GM04503 (cell line): ENCODE measurements at places on chromosomes 7 and 10.

DNA sequence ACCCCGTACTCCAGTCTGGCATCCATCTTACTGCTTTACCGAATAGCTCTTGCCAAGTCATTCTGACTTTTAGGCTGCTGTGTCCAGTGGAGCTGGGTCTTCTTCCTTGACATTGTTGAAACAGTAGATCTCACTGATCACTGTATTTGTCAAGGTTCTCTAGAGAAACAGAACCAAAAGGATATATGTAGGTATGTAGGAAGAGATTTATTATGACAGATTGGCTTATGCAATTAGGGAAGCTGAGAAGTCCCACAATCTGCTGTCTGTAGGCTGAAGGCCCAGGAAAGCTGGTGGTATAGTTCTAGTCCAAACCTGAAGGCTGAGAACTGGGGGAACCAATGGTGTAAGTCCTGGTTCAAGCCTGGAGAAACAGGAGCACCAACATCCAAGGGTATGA is 12.1 kb upstream of the PRRT4 start:
- DNase-seq: no peak

- peak; percentile 31 for DNase-seq
Observed at GRCh38 chr10:111126077-111126476, 49.2 kb downstream of the ADRA2A start.

GRCh38 chr7:131941291-131941690 is 384.9 kb upstream of the PODXL start:
- DNase-seq: no peak

DNA sequence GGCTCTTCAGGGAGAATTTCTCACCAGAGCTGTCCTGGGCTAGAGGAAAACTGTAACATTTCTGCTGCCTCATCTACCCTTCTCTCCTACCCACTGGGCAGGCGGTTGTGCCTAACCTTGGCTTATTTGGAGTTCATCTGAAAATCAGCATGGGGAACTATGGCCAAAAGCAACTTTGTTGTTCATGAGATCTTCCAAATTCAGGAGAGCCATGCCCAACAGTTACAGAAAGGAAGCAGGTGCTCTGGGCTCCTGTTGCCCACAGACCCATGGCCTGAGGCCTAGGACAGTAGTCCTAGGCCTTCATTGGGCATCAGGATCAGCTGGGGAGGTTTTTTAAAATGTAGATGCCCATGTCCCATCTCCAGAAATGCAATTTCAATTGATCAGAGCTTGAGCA is 85.2 kb downstream of the GRID1 start:
- DNase-seq: no peak

DNA sequence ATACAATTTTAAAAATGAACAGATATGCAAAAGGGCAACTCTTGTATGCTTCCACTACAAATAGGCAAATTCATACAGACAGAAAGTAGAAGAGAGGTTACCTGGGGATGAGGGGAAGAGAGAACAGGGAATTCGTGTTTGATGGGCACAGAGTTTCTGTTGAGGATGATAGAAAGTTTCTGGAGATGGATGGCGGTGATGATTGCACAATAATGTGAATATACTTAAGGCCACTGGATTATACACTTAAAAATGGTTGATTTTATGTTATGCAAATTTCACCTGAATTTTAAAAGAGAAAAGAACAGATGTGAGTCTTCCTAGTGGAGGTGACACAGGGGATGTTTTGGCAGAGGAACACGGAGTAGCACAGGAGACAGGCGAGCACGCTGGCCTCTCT is 89.3 kb downstream of the TEX36 start:
- no peak for DNase-seq

GRCh38 chr7:110835218-110835617 is 255.7 kb upstream of the LRRN3 start:
- no peak for DNase-seq

- no peak for DNase-seq
Observed at GRCh38 chr7:22563621-22564241, 63.7 kb upstream of the STEAP1B start.

GRCh38 chr7:14836571-14837189 is 65.9 kb downstream of the DGKB start:
- no peak for DNase-seq

DNA sequence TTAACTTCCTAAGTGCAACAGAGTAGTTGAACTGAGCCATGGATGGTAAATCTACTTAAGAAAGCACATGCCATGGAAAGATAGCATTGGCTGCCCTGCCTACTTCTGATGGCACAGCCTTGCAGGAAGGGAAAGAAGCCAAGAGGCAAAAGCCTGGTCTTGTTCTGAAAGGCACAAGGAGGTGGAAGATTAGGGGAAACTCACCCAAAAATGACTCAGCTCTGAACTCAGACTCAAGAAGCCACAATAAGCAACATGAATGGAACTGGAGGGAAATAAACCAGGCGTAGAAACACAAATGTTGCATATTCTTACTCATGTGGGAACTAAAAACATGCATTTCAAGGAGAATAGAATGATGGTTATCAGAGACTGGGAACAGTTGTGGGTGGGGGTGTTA is 20.8 kb upstream of the ALOX5 start:
- no peak for DNase-seq

DNA sequence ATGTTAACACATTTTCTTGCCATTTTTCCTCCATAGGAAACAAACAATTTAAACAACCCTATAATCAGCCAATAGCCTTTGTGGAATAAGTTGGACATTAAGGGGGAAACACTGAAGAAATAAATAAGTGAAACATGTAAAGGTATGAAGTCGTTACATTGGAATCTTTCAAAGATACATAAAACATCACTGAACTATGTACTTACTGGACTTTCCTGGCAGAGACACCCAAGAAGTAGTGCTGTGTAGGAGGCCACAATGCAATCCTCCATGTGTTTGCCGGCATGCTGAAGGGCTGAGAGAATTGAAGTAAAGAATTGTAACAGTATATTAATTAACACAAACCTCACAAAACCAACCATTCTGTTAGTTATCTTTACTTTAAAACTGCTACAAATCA is 76.5 kb upstream of the GRID1 start:
- DNase-seq: no peak

- DNase-seq: no peak
Observed at GRCh38 chr7:152747224-152747623, 12.3 kb upstream of the ACTR3B start.

DNA sequence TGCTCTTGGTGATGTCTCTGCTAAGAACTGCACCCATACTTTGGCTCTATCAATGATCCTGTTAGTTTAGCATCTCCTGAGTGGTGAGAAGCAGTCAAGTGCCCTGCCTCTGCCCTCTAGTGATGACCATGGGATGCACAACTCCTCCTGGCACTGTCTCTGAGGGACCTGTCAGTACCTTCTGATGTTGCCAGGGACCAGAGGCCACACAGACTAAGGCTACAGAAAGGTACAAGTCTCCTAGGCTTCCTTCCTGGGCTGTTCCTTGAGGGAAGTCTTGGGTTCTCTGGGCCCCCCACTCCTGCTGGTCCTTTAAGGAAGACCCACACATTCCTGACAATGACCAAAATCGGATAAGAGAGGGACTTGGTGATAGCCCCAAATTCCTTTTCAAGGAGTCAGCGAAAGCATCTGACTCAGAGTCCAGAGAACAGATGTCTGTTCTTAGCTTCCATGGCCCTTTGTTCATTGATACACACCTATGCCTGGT is 15.3 kb downstream of the NKX2-3 start:
- DNase-seq: no peak

GRCh38 chr7:156036153-156036552 is 223.9 kb upstream of the SHH start:
- DNase-seq: no peak

GRCh38 chr10:59557642-59558041 is 152.0 kb downstream of the SLC16A9 start:
- DNase-seq: no peak

DNA sequence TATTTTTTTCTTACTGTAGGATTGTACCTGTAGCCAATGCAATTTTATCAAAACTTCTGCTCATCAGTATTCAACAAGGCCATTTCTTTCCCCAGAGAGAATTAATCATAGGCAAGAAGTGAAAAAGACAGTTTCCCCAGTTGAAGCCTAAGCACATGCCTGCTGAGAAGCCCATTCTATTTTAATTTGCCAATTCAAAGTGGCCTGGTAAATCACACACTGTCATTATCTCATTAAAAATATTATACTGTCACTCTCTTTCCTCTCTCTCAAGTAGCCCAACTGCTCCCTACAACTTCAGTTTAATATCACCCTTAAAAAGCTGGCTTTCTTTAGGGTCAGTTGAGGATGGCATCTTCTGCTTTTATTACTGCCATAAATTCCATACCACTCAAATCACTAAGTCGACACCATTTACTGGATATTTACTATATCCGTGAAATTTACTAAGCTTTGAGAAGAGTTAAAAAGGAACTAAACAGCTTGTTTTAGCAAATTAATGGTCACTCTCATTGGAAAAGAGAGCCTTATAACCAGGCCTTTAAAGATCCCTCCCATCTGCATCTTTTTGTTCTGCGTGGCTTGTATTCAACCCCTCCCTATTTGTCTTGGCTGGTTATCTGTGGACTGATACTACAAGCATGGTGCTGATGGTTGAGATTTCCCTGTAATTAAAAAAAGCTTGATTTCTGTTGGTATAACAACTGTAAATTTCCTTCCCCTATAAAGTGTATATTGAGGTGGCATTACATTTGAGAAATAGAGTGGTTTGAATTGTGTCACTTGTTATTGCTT is 30.6 kb downstream of the COL28A1 start:
- DNase-seq: no peak

GRCh38 chr7:36208997-36209813 is 56.2 kb downstream of the EEPD1 start:
- no peak for DNase-seq

DNA sequence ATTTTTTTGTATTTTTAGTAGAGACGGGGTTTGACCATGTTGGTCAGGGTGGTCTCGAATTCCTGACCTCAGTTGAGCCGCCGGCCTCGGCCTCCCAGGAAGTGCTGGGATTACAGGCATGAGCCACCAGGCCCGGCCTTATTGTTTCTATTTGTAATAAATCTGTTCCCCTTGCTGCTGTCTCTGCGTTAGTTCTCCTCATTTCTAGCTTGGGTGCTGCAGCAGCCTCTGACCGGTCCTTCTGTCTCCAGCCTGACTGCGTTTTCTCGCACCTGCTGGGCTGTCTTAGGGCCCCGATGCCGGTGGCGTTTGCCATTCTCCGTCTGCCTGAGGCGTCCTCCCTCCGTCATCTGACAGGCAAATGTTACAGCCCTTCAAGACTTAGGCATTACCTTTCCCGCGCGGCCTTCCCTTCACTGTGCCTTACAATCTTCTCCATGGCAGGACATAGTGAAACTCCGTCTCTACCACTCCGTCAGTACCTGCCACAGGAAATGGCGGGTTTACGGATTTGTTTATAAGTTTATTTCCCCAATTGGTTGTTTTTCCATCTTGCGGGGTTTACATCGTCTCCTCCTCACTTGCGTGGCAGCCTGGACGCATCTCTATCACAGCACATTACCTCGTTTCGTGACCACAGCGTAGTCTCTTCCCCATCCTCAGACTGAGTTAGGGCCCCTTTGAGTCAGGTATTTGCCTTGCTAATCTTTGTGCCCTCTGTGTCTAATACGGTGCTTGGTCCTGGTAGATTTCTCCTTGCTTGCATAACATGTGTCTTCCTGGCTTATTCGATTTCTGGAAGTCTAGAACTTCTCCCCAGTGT is 2.3 kb upstream of the GIMAP8 start:
- DNase-seq: no peak

DNA sequence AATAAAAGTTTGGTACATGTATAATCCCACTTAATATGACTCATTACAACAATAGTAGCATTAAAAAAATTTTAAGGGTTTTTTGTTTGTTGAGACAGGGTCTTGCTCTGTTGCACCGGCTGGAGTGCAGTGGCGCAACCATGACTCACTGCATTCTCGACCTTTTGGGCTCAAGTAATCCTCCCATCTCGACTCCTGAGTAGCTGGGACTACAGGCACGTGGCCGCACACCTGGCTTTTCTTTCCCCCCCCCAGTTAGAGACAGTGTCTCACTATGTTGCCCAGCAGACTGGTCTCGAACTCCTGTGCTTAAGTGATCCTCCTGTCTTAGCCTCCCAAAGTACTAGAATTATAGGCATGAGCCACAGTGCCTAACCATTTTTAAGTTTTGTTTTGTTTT is 40.7 kb downstream of the KMT2C start:
- no peak for DNase-seq

- no peak for DNase-seq
Observed at GRCh38 chr10:119139464-119140067, 25.9 kb downstream of the SFXN4 start.

DNA sequence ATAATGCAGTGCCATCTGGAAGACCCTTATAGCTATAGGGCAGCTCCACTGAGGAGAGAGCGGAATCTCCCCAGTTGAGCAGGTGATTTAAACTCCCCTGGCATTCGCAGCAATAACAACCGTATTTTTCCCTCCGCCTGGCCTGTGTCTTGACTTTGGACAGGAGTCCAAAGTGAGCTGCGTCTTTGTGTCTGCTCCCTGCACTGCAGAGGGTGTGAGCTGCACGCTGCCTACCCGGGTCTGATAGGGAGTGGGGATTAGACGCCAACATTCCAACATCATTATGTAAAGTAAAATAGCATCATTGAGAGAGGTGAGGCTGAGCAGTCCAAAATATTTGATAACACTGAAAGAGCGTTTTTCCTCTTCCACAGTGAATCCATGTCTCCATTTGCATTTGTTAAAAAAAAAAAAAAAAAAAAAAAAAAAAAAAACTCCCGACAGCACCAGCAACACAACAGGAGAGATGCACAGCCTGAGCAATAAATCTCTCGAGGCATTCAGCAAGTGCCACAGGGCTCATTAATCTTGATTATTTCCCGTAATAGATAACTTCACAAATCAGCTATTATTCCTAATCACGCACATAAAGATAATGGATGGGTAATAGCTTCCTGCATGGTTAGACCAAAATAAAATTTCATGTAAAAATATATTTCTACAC is 68.6 kb downstream of the CELF2 start:
- DNase-seq: no peak

GRCh38 chr10:112217386-112218035 is 33.9 kb upstream of the GPAM start:
- no peak for DNase-seq

DNA sequence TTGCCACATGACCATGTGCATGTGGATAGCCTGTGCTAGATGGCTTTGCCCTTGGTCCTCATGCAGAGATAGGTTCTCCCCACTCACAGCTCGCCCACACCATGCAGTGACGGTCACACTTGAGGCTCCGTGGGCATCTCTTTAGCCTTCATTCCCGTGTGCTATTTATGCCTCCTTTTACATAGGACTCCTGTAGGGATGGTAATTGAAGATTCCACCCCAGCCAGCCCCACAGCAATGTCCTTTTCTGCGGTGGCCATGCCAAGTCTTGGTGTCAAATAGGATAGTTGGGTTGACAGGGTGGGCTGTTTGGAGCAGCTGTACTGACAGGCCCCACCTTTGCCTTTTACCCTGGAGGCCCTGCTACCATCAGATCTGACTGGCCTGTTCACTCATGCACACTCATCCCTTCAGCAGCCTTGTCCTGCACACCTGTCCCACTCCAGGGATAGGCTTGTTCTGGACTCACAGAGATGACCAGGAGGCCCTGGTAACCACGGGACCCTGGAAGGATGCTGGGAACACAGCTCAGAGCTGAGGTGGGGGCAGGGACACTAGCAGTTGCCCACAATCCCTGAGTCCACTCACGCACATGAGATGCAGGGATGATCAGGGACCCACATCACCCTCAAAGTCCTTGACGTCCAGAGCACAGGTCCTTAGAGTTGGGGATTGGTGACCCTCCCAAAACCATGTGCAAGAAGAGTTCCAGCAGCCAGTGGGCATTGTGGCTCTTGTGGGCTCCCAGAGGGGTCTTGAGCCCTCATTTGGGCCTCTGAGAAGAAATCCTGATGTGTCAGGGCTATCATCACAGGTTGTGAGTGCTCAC is 71.2 kb downstream of the ADCY1 start:
- DNase-seq: no peak

GRCh38 chr7:82444220-82444909 is 788 bp upstream of the CACNA2D1 start:
- DNase-seq: no peak
